Femur (tissue), 1 donor: ENCODE measurements at places on chromosomes 12 and 14.

- DNase-seq: no peak
These were observed 37.3 kb upstream of the DCN start for GRCh38 chr12:91219919-91220318.

DNA sequence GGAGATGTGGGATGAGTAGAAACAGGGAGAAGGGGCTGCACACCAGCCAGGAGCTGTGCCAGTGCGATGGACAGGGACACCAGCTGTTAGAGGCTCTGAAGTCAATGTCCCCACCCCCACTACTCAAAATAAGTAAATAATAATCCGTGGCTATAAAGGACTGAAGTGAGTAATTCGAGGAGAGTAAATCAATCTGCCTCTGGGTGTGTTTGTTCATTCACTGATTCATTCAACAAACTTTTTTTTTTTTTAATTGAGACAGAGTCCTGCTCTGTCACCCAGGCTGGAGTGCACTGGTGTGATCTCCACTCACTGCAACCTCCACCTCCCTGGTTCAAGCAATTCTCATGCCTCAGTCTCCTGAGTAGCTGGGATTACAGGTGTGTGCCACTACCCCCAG lies 363.6 kb downstream of the TMEM132D start:
- DNase-seq: no peak

GRCh38 chr12:118098911-118099671 lies 4.7 kb downstream of the VSIG10 start:
- no peak for DNase-seq

GRCh38 chr14:22432348-22432976 lies 156.6 kb downstream of the DAD1 start:
- peak; percentile 80 for DNase-seq

DNA sequence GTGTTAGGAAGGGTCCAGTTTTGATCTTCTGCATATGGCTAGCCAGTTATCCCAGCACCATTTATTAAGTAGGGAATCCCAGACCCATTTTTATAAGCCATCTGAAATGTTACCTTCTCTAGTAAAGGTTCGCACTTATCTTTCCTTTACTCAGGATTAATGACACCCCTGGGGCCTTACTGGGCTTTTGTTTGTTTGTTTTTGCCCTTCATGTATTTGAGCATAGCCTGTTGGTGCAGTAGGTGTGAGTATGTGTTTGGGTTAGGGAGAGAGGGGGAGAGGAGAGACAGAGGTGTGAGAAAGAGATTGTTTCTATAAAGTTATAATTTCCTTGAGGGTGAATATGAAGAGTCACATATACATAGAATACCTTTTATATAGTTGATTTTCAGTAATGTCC lies 96.9 kb downstream of the AKAP6 start:
- DNase-seq: no peak

GRCh38 chr12:7142056-7142644 lies 12.0 kb downstream of the CLSTN3 start:
- no peak for DNase-seq

GRCh38 chr12:121893961-121894460 lies 5.4 kb downstream of the PSMD9 start:
- DNase-seq: no peak

GRCh38 chr12:101981868-101982267 lies 79.9 kb downstream of the WASHC3 start:
- no peak for DNase-seq

DNA sequence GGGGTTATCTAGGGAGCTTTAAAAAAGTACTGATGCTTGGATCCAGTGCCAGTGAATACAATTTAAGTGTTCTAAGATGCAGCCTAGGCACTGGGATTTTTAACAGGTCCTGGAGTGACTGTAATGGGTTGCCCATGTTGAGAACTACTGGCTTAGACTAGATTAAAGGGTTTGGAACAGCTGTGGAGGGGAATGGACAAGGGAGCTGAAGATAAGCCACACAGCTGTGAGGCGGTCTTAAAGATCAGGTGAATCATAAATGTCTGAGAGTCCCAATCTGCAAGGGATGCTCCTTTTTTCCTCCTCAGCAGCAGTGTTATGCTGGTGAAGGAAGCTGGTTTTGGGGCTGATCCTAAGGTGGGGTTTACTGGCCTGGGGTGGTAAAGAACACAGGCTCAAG lies 35.5 kb upstream of the FRMD6 start:
- no peak for DNase-seq

DNA sequence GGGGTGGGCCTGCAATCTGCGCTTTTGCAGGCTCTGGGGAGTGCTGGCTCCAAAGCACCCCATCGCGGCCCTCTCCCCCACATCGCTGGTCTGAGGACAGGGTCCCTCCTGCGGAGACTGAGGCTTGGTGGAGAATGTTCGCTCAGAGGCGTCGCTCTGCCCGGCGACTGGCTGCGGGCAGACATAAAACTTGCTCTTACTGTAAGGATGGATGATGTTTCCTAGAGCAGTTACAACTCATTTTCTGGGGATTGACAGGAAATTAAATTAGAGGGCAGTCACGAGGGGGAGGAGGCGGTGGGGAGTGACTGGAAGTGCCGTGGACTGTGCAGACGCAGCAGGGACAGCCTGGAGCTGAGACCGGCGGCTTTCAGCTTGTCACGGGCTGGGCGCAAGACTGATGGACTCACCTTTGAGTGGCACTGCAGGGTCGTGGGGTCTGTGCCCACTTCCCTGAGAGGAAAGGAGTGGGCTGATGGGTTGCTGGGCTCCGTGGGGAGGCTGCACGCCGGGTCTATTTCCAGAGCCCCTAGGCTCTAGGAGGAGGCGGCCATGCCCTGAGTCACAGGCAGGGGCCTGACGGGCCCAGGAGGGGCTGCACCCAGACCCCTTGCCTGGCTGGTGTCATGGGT lies 32.8 kb downstream of the NOC4L start:
- DNase-seq: no peak

- DNase-seq: no peak
These were observed 22.2 kb downstream of the FCF1 start for GRCh38 chr14:74735125-74735524.

GRCh38 chr14:99286761-99287160 lies 14.8 kb upstream of the BCL11B start:
- DNase-seq: no peak

DNA sequence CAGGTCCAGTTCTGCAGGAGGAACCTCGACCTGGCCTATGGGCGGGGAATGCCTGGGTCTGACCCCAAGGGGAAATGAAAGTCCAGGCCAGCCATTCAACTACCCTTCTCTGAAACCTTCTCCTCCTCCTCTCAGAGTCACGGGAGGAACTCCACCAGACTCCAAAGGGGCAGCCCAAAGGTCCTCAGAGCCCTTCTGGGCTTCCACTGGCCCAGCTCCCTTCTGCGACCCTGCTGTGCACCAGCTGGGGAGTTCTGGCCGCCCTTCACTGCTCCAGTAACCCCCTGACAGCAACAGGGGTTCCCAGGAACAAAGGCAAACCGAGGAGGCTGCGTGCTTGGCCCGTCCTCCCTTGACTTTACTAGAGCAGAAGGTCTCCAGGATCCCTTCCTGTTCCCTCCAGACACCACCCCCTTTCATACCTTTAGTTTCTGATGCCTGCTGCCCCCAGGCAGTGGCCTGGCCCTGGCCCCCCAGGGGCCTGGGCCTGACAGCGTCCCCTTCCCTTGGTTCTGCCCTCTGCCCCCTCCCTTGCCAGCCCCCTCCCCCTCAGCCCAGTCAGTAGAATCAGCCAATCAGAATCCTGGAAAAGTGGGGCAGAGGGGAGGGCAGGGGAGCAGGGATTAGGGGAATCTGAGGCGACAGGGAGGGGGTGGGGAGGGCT lies 850 bp upstream of the ZNF385A start:
- DNase-seq: no peak

- DNase-seq: peak; percentile 13
These were observed 14.8 kb downstream of the SLC25A29 start for GRCh38 chr14:100291305-100292075.

DNA sequence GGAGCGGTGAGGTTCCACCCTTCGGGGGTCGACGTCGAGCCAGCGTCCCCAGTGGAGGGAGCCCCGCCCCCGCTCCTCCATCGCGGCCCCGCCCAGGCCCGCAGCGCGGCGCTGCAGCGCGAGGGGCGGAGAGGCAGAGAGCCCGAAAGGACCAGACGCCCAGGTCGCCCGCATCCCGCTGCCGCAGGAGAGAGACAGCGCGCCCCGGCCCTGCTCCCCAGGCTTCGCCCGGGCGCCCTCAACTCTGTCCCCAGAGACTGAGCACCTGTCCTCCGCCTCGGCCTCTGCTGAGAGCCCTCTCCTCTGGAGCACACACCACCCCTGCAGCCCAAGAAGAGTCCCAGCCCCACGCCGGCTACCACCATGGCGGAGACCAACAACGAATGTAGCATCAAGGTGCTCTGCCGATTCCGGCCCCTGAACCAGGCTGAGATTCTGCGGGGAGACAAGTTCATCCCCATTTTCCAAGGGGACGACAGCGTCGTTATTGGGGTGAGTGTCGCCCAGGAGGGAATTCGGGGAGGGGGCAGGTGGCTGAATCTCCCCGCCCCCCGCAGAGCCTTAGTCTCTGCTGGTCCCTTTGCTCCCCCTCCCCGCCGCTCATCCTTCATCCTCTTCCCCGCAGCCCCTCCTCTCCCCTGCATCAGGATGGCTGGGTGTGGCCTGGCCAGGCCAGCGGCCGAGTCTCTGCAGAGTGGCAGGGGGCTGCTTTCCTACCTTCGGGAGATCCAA lies at the start of gene KIF5A:
Gene KIF5A (plus strand): TSS at position 136 of the 732 bp plus-strand sequence. CDS start 228 bp downstream, at position 364.
- DNase-seq: no peak

- no peak for DNase-seq
These were observed at the start of gene SOCS2 for GRCh38 chr12:93571925-93572711. SOCS2 (plus strand) TSS chr12:93572675; CDS start chr12:93572898, 223 bp downstream.

GRCh38 chr12:103279444-103279843 lies 216.3 kb downstream of the C12orf42 start:
- DNase-seq: no peak

GRCh38 chr12:124531281-124531745 lies 36.1 kb downstream of the NCOR2 start:
- no peak for DNase-seq
